ENCODE measurements at places on chromosomes 1 and 21.
A peak's percentile ranks its signal among the peaks of the same experiment; 100 is the strongest.

- DNase-seq: no peak
Observed at GRCh38 chr1:180173451-180173850, 18.8 kb downstream of the QSOX1 start.

DNA sequence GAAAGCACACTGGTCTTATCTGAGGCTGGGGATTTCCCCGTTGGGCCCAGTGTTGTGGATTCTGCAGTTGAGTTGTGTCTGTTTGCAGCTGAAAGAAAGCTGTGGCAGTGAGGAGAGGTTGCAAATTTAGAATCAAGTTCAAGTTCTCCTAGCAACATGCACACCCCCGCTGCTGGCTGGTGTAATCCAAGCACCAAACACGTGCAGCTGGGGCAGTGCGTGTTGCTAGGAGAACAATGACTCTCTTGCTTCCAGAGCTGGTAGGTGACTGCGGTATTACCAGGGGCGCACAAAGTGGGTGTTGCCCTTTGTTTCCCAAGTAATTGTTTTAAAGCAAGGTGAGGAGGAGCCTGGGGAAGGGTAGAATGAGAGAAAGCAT lies 91.5 kb downstream of the IER5 start:
- DNase-seq: peak; percentile 19

- DNase-seq: no peak
Observed at GRCh38 chr1:95889400-95889799, 655.4 kb downstream of the RWDD3 start.

- no peak for DNase-seq
Observed at GRCh38 chr21:38965910-38966504, 160.3 kb downstream of the ETS2 start.

DNA sequence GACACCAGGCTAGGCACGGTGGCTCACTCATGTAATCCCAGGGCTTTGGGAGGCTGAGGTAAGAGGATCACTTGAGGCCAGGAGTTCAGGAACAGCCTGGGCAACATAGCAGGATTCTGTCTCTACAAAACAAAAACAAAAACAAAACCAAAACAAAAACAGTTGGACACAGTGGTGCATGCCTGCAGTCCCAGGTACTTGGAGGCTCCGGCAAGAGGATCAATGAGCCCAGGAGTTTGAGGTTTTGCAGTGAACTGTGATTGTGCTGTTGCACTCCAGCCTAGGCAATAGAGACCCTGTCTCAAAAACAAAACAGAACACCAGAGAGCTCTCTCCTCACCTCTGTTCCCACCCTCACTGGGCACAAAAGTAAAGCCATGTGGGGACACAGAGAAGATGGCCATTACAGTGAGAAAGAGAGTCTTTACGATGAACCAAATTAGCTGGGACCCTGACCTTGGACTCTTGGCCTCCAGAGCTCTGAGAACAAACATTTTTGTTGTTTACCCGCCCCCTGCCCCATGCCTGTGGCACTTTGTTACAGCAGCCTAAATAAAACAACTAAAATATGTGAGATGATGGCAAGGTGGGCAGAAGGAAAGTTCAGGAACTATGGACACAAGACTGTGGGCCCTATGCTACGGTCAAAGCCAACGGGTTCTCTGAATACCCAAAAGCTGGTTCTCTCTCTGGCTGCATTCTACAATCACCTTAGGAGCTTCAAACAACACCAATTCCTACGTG lies 9.8 kb downstream of the NADK start:
- no peak for DNase-seq

DNA sequence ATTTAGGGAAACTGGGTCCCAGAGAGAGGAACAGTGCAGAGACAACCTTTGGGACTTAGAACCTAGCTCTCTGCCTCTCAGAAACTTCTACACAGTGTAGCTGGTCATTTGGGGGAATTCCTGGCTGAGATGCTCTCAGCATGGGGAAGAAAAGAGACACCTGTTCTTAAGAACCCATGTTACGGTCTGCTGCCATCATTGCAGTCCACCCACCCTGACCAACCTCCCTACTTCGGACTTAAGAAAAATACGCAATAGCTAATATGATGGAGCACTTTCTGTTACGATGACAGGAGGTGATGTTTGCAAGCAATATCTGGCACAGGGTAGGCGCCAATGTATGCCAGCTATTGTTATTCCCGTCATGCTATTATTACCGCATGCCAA lies 177.9 kb downstream of the IGSF21 start:
- DNase-seq: no peak

- DNase-seq: no peak
Observed at GRCh38 chr1:47927165-47927564, 70.0 kb downstream of the TRABD2B start.

DNA sequence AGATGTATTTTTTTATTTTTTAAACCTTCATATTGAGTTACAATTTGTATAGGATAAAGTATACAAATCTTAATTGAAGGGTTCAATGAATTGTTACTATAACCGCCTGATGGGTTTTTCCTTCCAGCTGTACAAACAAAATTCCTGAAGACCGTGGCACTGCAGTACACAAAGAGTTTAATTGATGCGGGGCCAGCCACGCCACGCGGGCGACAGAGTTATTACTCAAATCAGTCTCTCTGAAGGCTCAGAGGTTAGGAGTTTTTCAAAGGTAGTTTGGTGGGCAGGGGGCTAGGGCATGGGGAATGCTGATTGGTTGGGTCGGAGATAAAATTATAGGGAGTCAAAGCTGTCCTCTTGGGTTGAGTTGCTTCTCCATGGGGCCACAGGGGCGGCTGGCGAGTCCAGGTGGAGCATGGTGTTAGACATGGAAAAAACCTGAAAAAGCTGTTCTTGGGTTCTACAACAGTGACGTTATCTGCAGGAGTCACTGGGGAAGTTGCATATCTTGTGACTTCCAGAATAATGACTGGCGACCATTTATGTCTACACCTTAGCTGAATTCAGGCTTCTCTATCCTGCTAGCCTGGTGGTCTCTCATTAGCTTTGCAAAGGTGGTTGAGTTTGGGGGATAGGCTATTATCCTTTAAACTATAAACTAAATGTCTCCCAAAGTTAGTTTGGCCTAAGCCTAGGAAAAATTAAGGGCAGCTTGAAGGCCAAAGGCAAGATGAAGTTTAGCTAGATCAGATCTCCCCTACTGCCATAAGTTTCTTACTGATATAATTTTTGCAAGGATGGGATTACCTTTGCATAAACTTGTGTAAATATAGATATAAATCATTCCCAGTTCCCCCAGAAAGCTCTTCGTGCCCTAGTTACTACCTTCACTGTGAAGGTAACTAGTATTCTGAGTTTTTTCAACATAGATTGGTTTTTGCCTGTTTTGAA lies 13.0 kb upstream of the TMEM9 start:
- DNase-seq: no peak

All from activated CD4-positive, alpha-beta T cell treated with anti-CD3 and anti-CD28 coated beads, Interleukin-2, amount 10 ng/mL, durations not matched to agents 7 days and 5 days (primary cell).